ENCODE measurements at places on chromosomes 1 and 21.

GRCh38 chr1:30664103-30664755, 59.2 kb downstream of the MATN1 start:
- no peak for DNase-seq

DNA sequence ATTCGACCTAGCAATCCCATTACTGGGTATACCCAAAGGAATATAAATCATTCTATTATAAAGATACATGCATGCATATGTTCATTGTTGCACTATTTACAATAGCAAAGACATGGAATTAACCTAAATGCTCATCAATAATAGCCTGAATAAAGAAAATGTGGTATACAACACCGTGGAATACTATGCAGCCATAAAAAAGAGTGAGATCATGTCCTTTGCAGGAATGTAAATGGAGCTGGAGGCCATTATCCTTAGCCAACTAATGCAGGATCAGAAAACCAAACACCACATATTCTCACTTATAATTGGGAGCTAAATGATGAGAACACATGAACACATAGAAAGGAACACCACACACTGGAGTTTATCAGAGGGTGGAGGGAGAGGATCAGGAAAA, 69.5 kb upstream of the TNR start:
- DNase-seq: no peak

GRCh38 chr1:112110031-112110430, 120.6 kb upstream of the KCND3 start:
- DNase-seq: no peak

DNA sequence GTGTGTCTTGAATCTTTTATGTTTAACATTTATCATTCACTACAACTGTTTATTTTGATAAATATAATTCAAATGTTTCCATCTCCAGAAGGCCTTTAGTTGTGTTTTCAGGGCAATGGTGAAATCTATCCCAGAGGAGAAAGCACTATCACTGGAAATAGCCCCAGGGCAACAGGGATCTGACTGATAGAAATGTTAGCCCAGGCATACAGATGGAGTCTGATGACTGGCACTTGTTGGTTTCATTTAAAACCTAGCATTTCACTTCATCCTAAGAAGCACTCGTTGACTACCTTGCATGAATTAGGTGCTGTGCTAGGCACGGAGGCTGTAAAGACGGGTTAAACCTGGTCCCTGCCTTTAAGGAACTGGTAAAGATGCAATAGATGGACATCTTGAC, 103.1 kb downstream of the C1orf21 start:
- peak; percentile 26 for DNase-seq

- DNase-seq: no peak
Measured at GRCh38 chr1:206687251-206687914, 2.7 kb downstream of the MAPKAPK2 start.

GRCh38 chr21:39675993-39676661, 63.4 kb downstream of the B3GALT5 start:
- DNase-seq: peak; percentile 3

- no peak for DNase-seq
Measured at GRCh38 chr1:228156941-228157728, 7.4 kb downstream of the GJC2 start.

GRCh38 chr1:156860628-156861423, at the start of gene NTRK1:
Gene NTRK1, plus strand, starts transcription at chr1:156860865. Its CDS starts 70 bp downstream, at chr1:156860935.
- DNase-seq: peak; percentile 61

- no peak for DNase-seq
Measured at GRCh38 chr1:10724948-10725847, 71.2 kb downstream of the CASZ1 start.

GRCh38 chr1:160997323-160998038, 23.5 kb downstream of the F11R start:
- DNase-seq: peak; percentile 78

DNA sequence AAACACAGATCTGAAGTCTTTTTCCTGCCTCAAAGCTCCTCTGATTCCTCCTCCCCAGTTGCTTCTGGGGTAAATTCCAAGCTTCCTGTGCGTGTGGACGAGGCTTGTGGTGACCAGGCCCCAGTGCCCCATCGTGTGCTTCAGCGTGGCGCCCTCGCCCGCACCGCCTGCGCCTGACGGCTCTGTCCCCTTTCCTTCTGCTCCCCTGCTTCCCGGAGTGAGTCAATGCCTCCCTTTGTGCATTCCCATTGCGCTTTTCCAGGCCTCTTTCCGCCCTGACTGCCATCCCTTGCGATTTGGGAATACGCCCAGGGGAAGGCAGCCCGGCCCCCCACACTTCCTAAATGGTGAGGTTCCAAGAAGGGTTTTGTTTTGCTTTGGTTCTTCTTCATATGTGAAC, 36.3 kb downstream of the FAAP20 start:
- no peak for DNase-seq

DNA sequence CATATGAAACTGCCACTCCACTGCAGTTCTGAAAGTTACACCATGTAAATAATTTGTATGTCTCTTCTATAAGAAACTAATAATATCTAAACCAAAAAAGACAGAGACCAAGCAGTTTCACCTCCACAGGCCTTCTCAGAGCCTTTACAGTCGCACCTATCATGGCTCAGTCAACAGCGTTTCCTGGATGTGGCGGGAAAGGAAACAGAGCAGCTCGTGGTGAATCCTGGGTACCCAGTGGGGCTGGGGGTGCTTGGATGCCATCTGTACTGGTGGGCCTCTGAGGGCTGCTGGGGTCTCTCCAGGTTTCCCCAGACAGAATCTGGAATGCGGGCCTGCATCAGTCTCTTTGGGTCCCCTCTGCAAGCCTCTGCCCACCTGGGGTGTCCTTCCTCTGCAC, 100.2 kb upstream of the CASZ1 start:
- DNase-seq: no peak

DNA sequence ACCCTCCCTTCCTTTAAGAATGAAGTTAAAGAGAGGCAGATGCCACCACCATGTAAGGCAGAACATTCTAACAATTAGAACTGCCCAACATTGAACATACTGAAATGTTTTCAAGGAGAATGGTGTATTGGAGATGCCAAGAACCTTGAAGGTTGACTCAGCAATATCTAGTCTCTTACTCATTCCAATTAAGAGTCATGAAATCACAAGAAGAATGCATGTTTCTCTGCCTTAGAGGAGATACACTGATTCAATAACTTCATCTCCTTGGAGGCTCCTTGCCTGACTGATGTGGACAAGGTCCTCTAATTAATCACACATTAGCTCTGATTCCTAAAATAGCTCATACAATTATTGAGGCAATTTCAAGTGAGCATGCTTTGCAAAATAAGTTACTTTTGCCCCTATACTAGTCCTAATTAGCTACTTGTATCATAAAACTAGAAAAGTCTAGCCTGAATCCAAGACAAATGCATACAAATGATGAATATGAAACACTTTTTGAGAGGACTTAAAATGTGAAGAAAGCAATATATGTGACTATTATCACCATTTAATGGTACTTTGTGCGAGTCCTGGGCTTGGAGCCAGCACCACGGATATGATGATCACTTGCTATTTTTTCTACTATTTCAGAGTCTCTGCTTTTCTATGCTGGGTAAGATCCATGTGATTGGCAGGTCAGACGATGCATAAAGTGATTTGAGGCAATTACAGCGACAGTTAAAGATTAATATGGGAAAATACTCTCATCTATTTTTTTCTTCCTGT, 114.5 kb downstream of the DSCAM start:
- peak; percentile 15 for DNase-seq

DNA sequence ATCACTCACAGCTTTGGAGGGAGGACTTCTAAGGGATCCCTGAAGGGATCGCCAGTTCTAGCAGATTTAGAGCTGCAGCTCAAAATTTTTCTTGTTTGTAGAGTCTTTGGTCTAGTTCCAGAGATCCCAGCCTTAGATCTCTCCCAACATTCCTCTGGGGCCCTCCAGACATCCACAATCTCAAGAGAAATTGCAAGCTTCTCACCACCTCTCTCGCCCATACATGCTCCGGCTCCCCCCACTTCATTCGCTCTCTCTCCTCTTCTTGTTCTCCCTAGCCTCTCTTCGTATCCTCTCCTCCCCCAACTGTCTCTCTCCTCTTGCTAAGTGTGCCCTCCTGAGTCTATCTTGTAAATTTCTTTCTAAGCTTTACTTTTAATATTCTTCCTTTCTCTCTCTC, 15.1 kb upstream of the TUT4 start:
- no peak for DNase-seq

DNA sequence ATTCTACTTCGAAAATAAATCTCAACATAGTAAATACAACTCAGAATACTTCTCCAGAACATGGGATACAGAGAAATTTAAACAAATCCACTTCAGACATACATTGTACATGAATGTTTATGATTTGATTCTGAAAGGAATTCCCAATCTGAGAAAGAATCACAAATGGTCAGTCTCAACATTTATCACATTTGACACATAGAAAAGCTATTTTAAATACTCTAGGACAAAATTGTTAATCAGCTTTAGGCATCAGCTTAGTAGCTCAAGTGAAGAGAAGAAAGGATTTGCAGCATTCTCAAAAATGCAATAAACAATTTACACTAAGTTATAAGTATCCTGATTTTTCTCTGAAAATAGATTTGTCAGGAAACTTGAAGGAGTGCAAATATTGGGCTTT, 184.8 kb downstream of the PTPRC start:
- DNase-seq: no peak

GRCh38 chr1:232983375-232983774, 33.0 kb downstream of the NTPCR start:
- no peak for DNase-seq

DNA sequence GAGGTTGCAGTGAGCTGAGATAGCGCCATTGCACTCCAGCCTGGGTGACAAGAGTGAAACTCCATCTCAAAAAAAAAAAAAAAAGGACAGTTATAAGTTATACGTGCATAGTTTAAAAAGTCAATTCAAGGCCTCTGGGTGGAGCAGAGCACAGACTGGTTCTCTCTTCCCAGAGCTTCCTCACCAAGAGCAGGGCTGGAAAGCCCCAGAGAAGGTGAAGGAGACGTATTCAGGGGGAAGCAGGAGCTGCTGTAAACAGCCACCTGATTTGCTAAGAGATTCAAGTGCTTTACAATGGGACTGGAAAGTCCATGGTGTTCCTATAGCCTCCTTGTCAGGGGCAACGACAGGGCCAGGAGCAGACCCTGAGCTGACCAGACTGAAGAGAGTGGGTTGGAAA, 85.0 kb upstream of the LYST start:
- DNase-seq: no peak

GRCh38 chr1:228366062-228366865, 40.4 kb downstream of the TRIM11 start:
- no peak for DNase-seq

DNA sequence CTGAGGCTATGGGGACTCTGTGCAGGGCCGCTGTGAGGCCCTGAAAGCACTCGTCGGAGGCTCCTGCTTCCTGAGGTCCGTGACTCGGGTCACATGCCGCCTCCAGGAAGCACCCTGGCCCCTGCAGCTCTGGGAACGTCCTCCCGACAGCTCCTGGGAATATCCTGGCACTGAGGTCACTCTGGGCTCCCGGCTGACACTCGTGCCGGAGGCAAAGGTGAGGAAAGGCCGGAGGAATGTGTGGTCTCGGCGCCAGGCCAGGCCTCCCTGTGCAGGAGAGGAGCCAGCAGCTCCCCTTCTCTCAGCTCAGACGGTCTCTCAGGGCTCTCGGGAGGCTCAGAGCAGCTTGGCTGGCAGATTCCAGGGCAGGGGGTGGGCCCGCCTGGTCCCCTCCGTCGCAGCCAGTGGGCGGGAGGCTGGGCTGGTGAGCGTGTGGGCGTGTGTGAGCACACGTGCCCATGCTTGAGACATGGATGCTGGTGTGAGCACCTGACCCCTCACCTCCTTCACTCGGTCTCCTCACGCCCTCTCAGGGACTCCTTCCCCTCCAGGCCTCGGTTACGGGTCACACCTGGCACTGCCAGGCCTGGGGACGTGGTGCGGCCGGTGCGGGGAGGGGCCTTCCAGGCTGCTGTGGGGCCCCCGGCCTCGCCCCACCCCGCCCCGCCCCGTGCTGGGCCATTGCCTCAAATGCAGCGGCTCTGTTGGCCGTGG, 5.5 kb upstream of the RNF223 start:
- peak; percentile 99 for DNase-seq

DNA sequence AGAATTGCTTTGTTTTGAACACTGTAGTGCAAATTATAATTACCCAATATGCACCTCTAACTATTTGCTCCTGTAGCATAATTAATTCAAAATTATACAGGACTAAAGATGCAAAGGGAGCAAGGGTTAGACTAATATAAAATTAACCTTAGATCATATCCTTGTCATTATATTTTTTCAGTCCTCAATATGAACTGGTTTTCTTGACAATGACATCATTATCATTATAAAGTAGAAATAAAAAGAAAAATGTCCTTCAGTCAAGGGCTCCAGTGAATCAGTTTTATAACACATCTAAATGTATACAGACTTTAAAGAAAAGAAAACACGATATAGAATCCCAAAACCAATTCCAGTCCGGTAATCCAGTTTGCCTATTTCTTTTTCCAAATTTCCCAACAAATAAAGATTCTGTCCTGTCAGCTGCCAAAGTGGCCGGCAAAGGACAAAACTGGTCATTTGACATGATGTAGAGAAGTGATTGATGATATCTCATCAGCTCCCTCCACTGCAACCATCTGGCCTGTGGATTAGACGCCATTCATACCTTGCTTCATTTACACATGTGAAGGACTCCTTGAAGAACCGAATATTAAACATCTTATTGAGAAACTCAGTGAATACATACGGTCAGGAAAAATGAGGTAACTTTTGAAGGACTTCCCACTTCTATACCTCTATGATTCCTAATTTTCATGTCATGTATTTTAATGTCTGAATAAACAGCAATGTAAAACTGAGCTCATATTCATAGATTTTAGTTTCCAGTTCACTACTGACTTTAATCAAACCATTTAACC, 15.5 kb downstream of the DPYD start:
- no peak for DNase-seq

GRCh38 chr1:21534674-21535378, 25.6 kb downstream of the ALPL start:
- DNase-seq: peak; percentile 47

DNA sequence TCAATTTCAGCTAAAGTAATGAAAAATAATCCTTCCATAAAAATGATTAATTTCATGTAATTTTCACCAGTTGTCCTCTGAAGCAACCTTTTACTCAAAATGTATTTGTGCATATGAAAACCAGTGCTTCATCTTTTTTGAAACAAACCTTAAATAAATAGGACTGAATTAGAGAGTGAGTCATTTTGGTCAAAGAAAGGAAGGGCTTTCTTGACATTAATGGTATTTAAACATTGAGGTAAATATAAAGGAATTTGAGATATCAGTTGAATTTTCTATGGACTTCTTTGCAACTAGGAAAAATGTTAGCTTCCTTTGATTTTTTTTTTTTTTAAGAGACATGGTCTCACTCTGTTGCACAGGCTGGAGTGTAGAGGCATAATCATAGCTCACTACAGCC, 38.7 kb downstream of the SNX7 start:
- DNase-seq: no peak

All from ELR (cell line).